CD8-positive, alpha-beta memory T cell (primary cell): ENCODE measurements at places on chromosomes 11 and 22.

GRCh38 chr11:43746670-43747069 lies 66.1 kb downstream of the HSD17B12 start:
- H3K27ac ChIP-seq, result peak overlapping the region; percentile 43
- DNase-seq, result no peak
- no peaks in the 10 kb centered on the region for H3K4me1 ChIP-seq
- H3K36me3 ChIP-seq, result no peaks in the 10 kb centered on the region
- no peaks in the 10 kb centered on the region for H3K27me3 ChIP-seq

DNA sequence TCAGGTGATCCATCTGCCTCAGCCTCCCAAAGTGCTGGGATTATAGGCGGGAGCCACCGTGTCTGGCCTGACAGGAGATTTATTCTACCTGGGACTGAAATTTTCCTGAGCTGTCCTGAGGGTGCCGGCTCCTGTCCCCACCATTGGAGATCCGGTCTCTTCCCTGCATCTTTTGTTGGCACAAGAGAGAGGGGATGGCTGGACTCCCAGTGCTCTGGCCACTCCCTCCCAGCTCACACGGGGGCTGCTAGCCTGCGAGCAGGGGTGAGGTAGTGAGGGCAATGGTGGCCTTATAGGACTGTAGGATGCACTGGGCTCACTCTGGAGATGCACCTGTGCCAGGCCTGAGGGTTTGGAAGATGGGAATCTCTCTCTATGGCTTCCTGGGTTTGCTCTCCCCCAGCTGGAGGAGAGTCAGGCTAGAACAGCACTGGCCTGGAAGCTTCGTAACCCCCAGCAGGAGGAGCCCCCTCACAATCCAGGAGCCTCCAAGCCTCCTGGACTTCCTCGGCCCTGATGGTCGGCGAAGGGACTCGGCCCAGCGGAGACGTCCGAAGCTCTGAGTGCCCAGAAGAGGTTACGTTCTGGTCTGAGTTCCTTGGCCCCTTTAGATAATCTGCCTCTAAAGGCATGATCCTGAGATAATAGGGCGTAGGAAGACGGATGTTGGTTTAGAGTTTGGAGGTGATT lies 106.4 kb downstream of the NECTIN1 start:
- no peak overlapping the region for H3K4me3 ChIP-seq
- no peaks in the 10 kb centered on the region for H3K4me1 ChIP-seq
- H3K36me3 ChIP-seq, result no peaks in the 10 kb centered on the region
- no peaks in the 10 kb centered on the region for H3K27me3 ChIP-seq
- no peak for DNase-seq
- no peak overlapping the region for H3K27ac ChIP-seq

DNA sequence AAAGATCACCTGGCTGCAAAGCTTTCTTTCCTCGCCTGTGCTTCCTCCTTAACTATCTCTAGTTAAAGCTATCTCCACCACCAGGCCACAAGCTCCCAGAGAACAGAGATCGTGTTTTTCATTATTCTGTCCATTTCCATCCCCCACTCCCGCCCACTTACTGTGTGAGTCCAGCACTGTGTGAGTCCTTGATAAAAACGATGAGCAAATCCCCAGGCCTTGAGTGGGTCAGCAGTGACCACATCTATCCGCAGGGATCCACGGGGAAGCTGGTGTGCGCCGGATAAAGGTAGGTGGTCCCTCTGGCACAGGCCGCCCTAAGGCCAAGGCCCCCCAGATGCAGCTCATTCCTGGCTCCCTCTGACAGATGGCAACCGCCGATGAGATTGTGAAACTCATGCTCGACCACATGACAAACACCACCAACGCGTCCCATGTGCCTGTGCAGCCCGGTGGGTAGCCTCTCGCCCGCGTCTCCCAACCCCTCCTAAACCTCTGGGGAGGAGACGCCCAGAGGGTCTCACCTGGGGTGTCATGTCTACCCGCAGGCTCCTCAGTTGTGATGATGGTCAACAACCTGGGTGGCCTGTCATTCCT lies 9.3 kb downstream of the TKFC start:
- no peaks in the 10 kb centered on the region for H3K4me1 ChIP-seq
- DNase-seq, result no peak
- no peaks in the 10 kb centered on the region for H3K36me3 ChIP-seq
- no peaks in the 10 kb centered on the region for H3K27me3 ChIP-seq
- H3K4me3 ChIP-seq, result no peak overlapping the region

GRCh38 chr11:16347928-16348685 lies 8.2 kb downstream of the SOX6 start:
- no peaks in the 10 kb centered on the region for H3K4me1 ChIP-seq
- DNase-seq, result no peak
- no peaks in the 10 kb centered on the region for H3K27me3 ChIP-seq
- H3K4me3 ChIP-seq, result no peak overlapping the region
- H3K36me3 ChIP-seq, result no peaks in the 10 kb centered on the region

GRCh38 chr22:35554297-35554845 lies 13.7 kb downstream of the RASD2 start:
- H3K36me3 ChIP-seq, result no peaks in the 10 kb centered on the region

DNA sequence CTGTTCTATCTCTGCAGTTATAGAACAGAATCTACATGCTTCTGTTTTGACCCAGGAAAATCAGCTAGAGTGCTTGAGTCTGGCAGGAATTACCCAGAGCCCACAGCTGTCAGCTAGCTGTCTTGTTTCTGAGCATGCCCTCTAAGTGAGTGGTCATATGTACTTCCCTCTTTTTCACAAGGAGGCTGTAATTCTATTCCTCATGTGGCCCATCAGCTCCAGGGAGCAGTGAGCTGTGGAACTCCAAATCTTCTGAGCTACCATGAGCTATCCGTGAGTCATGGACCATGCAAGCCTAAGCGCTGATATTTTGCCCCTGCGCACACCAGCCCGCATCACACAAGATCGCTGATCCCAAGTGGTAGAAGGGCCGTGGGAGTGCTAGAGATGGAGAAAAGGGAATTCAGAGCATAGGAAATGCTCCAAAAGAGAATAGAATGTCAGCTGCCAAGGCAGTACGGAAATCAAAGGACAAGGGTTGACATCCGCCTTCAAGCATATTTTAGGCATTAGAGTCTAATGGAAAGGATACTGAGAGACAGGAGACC lies 5.4 kb downstream of the FJX1 start:
- no peak overlapping the region for H3K4me3 ChIP-seq
- H3K27me3 ChIP-seq, result peaks cover 20% of the 10 kb centered on the region
- DNase-seq, result no peak
- H3K27ac ChIP-seq, result no peak overlapping the region
- peaks cover 5% of the 10 kb centered on the region for H3K4me1 ChIP-seq

DNA sequence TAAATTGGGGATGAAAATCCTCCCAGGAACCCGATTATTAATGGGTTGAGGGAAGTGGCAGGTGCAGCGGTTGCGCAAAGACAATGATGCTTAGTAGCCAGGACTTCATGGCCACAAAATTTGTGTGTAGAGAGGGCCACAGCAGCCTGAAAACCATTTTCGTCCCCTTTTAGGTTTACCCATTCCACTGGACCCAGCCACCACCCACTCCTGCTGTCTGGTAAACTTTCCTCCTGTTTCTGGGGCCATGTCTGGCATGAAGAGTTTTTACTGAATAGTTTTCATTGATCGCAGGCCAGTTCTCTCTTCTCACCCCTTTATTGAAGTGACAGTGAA lies 69.5 kb upstream of the SYT13 start:
- no peaks in the 10 kb centered on the region for H3K27me3 ChIP-seq
- H3K4me1 ChIP-seq, result peaks cover 12% of the 10 kb centered on the region
- H3K4me3 ChIP-seq, result peak overlapping the region; percentile 81
- no peak for DNase-seq

- H3K36me3 ChIP-seq, result no peaks in the 10 kb centered on the region
- no peaks in the 10 kb centered on the region for H3K4me1 ChIP-seq
- H3K27ac ChIP-seq, result no peak overlapping the region
- no peak overlapping the region for H3K4me3 ChIP-seq
Observed at GRCh38 chr11:122107566-122107965, 8.4 kb downstream of the BLID start.

- H3K4me1 ChIP-seq, result peaks cover 7% of the 10 kb centered on the region
- no peak overlapping the region for H3K27ac ChIP-seq
- no peaks in the 10 kb centered on the region for H3K36me3 ChIP-seq
- DNase-seq, result no peak
- H3K4me3 ChIP-seq, result no peak overlapping the region
Observed at GRCh38 chr22:50704510-50705218, 32.0 kb downstream of the SHANK3 start.

DNA sequence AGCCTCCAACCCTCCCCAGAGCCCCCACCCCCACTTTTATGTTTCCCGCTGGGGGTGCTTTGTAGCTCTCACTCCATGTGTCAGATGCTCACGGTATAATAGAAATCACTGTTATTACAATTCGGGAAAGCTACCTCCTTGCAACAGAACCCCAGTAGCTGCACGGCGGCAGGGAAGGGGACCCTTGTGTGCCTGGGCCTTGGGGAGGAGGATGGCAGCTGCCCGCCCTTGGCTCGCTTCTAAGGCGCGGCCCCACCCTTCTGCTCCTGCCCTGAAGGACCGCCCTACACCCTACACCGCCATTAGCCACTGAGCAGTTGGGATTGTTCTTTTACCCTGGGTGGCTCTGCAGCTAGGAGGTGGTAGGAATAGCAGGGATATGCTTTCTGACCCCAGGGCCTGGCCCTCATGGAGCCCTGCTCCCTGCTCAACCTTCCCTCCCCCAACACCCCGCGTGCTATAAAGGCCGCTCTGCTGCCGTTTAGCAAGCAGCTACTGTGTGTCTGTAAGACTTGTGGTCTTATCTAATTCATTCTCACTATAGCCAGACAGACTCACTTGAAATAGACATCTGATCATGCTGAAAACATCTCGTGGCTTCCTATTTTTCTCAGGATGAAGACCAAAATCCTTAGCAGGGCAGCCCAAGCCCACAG lies 219.7 kb downstream of the CEP164 start:
- no peak overlapping the region for H3K27ac ChIP-seq
- no peak for DNase-seq
- no peak overlapping the region for H3K4me3 ChIP-seq
- H3K27me3 ChIP-seq, result no peaks in the 10 kb centered on the region

DNA sequence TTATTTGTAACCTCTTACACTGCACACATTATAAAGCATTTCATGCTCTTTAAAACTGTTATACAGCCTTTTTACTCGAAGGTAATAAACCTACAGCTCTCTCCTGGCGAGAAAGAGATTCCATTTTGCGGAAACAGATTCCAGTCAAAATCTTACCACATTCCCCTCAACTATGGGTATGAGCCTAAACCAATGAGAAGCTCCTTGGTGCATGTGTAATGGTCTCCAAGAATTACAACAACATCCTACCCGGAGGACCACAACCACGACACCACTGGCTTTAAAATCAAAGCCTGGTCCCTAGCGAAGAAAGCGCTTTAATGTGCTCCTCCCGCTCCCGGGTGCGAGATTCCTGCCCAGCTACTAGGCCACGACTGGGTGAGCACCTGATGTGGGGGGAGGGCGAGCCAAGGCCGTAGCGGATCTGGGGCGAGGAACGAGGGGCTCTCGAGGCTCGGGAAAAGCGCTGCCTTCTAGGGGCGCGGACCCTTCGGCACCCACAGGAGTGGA lies 821 bp downstream of the CELF1 start:
- DNase-seq, result peak; percentile 4
- H3K27me3 ChIP-seq, result no peaks in the 10 kb centered on the region
- peak overlapping the region; percentile 65 for H3K4me3 ChIP-seq
- peaks cover 51% of the 10 kb centered on the region for H3K4me1 ChIP-seq
- peak overlapping the region; percentile 59 for H3K27ac ChIP-seq

- H3K36me3 ChIP-seq, result no peaks in the 10 kb centered on the region
- no peaks in the 10 kb centered on the region for H3K4me1 ChIP-seq
- H3K27me3 ChIP-seq, result no peaks in the 10 kb centered on the region
- no peak for DNase-seq
Observed at GRCh38 chr11:99446400-99446799, 425.7 kb downstream of the CNTN5 start.

- H3K4me1 ChIP-seq, result peaks cover 44% of the 10 kb centered on the region
- DNase-seq, result no peak
- H3K27me3 ChIP-seq, result no peaks in the 10 kb centered on the region
- no peaks in the 10 kb centered on the region for H3K36me3 ChIP-seq
- no peak overlapping the region for H3K4me3 ChIP-seq
Observed at GRCh38 chr11:117928446-117929141, 608 bp downstream of the TMPRSS13 start.

DNA sequence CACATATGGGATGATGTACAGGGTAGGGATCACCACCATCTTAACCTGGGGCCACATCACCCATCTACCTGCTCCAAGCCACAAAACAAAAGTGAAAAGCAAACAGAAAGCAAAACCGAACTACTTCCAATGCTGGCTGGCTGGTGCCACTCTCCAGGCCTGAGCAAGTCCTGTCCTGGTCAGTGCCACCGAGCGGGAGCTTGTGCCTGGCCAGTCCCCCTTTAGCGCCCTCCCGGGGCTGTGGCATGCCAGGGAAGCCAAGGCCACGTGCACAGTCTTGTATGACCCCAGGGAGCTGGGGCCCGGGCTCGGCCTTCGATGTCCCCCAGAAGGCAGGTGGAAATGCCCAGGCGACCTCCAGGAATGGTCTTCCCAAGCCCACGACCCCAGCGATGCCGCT lies 17.9 kb upstream of the NAP1L4 start:
- H3K27me3 ChIP-seq, result no peaks in the 10 kb centered on the region
- H3K27ac ChIP-seq, result no peak overlapping the region
- H3K36me3 ChIP-seq, result no peaks in the 10 kb centered on the region
- peaks cover 16% of the 10 kb centered on the region for H3K4me1 ChIP-seq
- H3K4me3 ChIP-seq, result no peak overlapping the region

GRCh38 chr11:86955111-86955360 lies 159 bp downstream of the FZD4 start:
- H3K27me3 ChIP-seq, result peaks cover 4% of the 10 kb centered on the region
- H3K27ac ChIP-seq, result peak overlapping the region; percentile 43
- no peak for DNase-seq
- no peak overlapping the region for H3K4me3 ChIP-seq
- H3K4me1 ChIP-seq, result peaks cover 5% of the 10 kb centered on the region

DNA sequence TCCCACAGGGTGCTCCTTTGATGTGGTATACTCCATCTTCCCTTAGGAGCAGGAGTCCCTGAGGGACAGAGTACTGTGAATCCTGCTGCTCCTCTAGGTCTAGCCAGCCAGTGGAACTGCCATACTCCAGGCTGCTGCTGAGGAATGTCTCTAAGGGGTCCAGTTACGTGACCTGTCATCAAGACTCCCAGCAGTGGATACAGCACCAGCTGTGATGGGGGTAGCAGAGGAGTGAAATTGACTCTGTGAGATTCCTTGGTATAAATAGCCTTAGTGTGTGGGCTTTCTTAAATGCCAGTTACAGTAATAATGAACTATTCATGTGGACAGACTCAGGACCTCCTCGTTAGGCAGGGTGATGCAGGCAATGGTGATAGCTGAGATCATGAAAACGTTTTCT lies 140.4 kb upstream of the LUZP2 start:
- DNase-seq, result no peak
- H3K36me3 ChIP-seq, result no peaks in the 10 kb centered on the region
- no peaks in the 10 kb centered on the region for H3K4me1 ChIP-seq
- H3K27ac ChIP-seq, result no peak overlapping the region
- no peak overlapping the region for H3K4me3 ChIP-seq

- peaks cover 16% of the 10 kb centered on the region for H3K27me3 ChIP-seq
- H3K4me3 ChIP-seq, result peak overlapping the region; percentile 50
- DNase-seq, result no peak
- no peak overlapping the region for H3K27ac ChIP-seq
- H3K36me3 ChIP-seq, result no peaks in the 10 kb centered on the region
Observed at GRCh38 chr11:128904656-128905344, 13.6 kb downstream of the KCNJ5 start.
